Right ventricle myocardium superior (tissue), 1 donor: ENCODE measurements at places on chromosomes 1 and 21. TPM values are rescaled to one million over a fixed set of nuclear protein-coding genes. Genes with fewer than 3 reads are reported as not detected.
A peak's percentile ranks its signal among the peaks of the same experiment; 100 is the strongest.

DNA sequence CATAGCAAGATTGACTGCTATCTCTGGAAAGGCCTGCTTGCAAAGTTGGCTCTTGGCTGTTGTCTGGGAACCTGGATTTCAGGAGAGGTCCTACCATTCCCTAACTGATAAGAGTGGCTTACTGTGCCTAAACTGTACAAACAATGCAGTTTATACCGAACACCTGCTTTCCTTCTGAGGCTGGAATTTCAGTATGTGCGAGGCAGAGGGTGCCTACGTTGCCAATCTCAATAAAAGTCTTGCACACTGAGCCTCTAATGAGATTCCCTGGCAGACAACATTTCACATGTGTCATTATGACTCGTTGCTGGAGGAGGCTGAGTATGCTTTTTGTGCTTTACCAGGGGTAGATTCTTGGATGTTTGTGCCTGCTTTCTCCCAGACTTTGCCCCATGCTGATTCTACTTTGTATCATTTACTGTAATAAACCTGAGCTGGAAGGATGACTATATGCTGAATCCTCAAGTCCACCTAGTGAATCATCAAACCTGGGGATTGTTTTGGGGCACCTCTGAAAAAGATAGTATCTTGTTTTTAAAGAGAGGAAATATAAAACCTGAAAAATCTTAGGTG is 58.9 kb upstream of the GNG4 start:
- no peak for DNase-seq

DNA sequence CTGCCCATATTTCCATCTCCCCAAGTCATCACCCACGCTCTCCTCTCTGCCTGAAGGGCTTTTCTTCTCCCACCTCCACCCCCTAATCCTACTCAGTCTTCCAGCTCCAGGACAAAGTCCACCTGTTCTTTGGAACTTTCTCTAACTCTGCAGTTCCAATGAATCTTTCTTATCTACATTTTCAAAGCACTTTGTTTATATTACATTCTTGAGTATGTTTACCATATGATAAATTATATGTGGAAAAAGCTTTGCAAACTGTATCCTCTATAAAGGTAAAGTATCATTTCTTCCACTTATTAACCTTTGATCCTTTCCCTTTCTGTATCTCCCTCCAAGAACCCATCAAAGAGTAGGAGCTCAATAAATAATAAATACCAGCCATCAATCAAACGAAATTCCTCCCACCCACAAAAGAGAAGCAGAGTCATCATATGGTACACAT is 39.7 kb downstream of the TTC13 start:
- no peak for DNase-seq

The ABCB10 gene
- 11.3 TPM for total RNA-seq

DNA sequence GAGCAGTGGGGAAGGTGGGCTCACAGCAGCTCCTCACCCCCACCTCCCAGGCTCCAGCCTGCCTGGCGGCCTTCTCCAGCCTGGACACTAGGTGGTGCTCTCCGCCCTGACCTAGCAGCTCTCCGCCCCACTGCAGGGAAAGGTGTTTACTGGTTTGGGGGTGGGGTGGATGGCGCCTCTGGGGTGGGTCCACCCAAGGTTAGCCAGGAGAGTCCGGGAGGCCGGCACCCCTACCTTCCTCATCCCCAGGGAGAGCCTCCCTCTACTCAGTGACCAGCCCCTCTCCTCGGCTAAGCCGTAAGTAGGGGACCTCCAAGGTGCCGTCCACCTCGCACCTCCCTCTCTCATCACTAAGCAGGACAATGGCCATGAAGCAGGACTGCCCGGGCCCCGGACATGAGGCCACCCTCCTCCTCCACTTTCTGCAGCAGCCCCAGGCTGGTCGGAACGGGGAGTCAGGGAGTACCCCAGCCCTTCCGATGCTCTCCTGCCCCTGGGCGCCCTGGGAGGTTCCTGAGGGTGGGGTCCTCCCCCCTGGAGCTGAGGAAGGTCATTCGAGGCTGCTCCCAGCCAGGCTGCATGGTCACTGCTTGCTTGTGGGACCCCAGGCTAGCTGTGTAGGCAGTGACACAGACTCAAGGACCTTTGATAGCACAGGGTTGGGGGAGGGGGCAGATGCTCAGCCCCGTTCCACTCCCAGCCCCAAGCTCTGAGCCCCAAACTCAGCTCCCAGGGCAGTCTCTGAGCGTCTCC is 101.4 kb upstream of the VAMP3 start:
- peak; percentile 61 for DNase-seq

The SPRR1B gene
- not detected for total RNA-seq

DNA sequence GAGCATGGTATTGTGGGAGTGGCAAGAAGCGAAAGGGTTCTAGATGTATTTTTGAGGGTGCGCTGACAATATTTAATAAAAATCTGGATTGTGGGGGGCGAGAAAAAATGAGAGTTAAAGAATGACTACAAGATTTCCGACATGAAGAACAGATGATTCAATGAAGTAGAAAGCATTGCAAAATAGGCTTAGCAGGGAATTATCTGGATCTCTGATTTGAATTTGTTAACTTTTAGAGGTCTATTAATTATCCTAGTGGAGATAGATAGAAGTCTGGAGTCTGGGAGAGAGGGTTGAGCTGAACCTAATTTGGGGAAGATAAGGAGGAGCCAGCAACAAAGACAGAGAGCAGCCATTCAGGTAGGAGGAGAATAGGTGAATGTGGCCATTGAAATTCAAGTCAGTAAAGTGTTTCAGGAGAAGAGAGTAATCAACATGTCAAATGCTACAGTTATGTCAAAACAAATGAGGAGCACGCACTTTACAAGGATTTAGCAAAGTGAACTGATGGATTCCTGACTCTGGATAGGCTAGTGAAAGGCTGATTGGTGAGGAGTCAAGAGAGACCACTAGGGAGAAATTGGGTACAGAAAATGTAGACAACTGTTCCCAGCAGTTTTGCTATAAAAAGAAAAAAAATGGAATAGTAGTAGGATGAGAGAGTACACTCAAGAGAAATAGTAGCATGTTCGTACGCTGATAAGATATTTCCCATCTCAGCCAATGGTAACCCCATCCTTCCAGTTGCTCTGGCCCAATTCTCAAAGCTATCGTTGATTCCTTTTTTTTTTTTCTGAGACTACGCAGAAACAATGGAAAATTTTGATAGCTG is 393.2 kb upstream of the CXADR start:
- no peak for DNase-seq

GRCh38 chr1:112337028-112337531 is 58.9 kb upstream of the CTTNBP2NL start:
- peak; percentile 63 for DNase-seq

DNA sequence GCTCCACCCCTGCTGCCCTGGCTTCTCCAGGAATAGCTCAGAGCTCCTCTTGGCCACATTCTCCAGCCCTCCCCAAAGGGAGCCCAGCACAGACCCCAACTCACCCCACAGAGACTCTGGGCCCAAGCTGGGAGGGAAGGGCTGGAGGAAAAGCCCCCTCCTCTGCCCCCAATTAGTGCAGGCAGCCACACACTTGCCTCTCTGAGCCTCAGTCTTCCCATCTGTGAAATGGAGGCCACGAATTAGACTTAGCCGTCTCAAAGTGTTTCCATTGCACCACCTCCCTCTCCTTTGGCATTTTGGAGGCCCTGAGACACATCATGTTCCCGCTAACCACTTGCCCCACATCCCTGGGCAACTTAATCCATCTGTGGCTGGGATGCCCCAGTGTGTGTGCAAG is 108.0 kb downstream of the PAX7 start:
- no peak for DNase-seq

DNA sequence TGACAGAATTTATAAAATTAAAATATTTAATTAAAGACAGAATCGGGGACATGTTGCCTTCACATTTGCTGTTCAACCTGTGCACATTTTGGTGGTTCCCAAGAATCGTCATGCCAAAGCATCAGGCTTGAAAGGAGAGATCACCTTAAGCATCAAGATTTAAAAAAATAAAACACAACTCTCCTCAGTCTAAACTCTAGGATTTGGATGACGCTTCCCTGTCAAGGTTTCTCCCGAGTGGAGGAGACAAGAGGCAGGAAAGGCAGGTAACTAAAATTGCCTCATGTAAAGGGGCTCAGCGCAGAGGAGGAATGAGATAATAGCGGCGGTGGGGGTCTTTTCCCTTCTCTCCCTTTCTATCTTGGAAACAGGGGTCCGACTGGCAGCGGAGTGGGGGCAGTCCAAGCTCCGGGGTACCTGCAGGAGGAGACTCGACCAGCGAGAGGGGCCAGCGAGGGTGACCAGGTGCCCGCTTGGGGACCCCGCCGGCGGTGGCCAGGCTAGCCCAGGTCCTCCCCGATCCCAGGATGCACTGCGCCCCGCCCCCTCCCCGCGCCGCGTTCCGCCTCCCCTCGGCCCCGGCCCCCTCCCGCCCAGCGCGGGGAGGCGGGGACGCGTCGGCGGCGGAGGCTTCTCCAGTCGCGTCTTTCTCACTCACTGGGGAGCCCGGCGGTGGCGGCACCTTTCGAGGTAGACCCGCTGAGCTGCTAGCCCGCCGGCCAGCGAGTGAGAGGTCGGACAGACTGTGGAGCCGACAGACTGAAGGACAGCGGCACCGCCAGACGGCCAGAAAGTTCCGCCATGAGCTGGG is at the start of gene FNBP1L:
FNBP1L (plus strand) TSS at position 638 of the 811 bp plus-strand sequence; CDS start at position 802, 164 bp downstream.
- DNase-seq, result peak; percentile 84

GRCh38 chr1:20325407-20325843 is 34.8 kb downstream of the VWA5B1 start:
- no peak for DNase-seq

The NDUFS5 gene
- total RNA-seq, result 728 TPM

The OVAAL gene
- total RNA-seq, result 1.1 TPM

DNA sequence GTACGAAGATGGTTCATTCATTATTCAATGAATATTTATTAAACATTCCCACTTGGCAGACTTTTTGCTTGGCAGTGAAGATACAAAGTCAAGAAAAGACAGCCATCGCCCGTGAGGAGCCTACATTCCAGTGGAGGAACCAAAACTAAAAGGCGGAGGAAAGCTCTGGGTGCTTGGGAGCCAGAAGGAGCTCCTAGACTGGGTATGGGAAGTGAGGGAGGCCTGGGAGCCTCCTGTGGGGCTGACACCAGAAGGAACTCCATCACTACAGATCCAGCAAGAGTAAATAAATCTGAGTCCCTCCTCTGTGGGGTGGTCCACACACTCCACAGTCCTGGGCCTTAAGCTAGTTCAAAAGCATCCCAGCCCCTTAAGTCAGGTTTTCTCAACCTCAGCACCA is 14.9 kb downstream of the RNASEL start:
- DNase-seq, result no peak

DNA sequence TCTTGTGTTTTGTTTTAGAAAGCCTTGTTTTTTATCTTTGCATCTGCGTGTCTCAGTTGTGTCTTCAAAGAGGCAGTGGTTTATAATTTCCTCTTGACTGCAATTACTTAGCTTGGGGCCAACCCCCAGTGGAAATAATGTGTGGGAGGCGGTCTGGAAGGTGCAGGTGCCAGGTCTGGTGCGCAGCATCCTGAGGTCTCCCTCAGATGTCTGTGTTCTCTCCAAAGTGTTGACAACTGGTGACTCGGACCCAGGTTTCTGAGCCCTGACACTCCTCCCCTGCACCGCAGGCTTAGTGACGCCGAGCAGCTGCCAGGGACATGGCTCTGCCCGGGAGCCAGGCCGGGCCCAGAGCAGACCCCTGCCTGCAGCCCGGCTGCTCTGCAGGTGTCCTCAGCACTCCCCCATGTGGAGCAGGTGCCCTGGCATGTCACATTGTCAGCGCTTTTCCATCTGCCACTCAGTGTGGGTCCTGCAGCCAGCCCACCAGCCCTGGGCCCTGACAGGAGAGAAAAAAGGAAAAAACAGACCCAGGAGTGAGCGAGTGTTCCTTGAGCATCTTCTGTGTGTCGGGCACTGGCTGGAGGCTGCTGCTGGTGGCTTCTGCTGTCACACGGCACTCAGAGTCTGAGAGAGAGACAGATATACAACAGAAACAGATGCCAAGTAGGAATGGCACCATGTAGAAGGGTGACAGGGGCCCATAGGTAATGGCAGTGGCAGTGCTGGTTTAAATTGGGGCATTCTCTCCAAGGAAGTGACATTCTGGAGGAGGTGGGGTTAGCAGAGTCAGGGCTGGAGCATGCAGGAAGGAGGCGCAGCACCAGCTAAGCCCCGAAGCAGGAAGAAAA is 24.8 kb upstream of the SELENON start:
- no peak for DNase-seq

- no peak for DNase-seq
Measured at GRCh38 chr1:240402326-240402725, 209.6 kb downstream of the GREM2 start.

The C1orf94 gene
- not detected for total RNA-seq

DNA sequence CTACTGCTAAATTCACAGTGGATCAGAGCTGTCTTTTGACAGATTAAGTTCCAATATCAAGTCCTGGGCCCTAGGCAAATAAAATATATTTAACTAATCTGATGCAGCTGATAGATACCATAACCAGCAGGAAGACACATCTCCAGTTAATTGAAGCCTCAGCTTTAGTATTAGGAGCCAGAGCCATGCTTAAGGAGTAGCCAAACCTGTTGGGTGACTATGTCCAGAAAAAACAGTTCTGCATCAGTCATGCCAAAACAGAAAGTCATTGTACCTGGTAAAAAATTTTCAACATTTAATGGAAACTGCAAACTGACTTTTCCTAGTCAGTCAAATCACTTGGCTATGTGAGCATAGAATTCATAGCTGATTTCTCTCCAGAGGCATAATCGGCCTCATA is 200.5 kb upstream of the RUNX1 start:
- no peak for DNase-seq

The S100A3 gene
- 0.70 TPM for total RNA-seq

GRCh38 chr1:69388044-69388443 is 179.7 kb upstream of the LRRC7 start:
- DNase-seq, result no peak

The LCE6A gene
- not detected for total RNA-seq

DNA sequence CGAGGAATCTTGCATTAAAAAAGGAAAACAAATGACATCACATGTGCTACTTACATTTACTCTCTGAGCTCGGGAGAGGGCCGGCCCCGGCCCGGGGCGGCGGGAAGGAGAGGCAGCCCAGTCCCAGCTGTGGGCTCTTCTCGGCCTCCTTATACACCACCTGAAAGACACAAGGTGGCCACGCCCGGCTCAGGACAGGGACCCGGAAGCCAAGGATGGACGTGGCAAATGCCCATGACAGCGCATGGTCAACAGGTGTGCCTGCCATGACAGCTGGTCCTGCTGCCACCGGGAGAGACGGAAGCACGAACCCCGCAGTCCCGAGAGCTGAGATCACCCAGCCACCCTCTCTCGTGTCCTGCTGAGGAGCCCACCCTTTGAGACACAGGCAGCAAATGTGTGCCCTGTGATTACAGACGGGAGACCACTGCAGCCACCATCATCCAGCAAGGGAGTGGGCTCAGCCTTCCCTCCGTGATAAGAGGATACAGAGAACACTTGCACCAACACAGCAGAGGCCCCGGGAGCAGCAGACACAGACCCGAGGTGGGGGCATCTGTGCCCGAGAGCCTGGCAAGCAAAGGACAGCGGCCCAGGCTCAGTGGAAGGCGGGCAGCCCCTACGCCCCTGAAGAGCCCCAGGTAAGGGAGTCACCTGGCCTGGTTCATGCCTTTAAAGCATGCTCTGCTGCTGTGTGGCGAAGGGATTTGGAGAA is 8.7 kb downstream of the TPRG1L start:
- DNase-seq, result peak; percentile 36

GRCh38 chr21:26041431-26042180 is 129.0 kb downstream of the APP start:
- DNase-seq, result no peak

The OR2T34 gene
- not detected for total RNA-seq
